Left renal cortex interstitium (tissue), 4 donors: ENCODE measurements at places on chromosomes 7 and 10. TPM values are rescaled to one million over a fixed set of nuclear protein-coding genes. Genes with fewer than 3 reads are reported as not detected.

The OR6B1 gene
- polyA plus RNA-seq = 0.05 TPM

DNA sequence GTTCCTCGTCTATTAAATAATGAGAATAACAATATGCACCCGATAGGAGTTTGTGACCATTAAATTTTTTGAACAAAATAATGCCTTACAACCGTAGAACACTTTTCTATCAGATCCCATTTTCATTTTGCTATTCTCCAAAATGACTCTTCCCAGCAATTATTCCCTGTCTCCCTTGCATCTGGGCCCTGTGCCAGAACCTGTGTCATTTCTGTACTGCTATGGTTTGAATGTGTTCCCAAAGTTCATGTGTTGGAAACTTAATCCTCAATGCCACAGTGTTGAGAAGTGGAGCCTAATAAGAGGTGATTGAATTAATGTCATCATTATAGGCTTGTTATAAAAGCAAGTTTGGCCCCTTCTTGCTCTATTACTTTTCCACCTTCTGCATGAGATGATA lies 33.2 kb upstream of the SMNDC1 start:
- DNase-seq = no peak

The CCL24 gene
- polyA plus RNA-seq = 1.6 TPM

DNA sequence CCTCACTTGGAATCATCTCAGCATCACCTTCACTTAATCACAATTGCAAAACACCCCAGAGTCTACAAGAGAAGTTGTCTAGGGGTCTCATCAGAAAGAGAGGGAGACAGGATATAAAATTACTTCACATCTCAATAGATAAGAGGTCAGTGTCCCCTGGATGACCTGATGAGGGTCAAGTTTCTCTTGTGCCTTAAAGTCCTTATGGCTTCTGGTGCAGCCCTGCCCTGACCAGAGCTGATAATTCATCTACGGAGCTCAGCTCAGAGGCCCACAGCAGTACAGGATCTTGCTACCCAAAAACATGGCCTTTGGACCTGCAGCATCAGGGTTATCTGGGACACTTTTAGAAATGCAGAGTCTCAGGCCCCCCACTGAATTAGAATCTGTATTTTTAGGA lies 111.1 kb upstream of the GLI3 start:
- no peak for DNase-seq

- peak; percentile 25 for DNase-seq
Measured at GRCh38 chr10:54402576-54402975, 398.5 kb downstream of the PCDH15 start.

The GARIN1A gene
- 0.83 TPM for polyA plus RNA-seq

The CCDC136 gene
- 12.0 TPM for polyA plus RNA-seq

GRCh38 chr7:73830681-73831583 lies at the start of gene CLDN4:
TSS of gene CLDN4 (plus strand) at chr7:73830996. CDS start at chr7:73831202, 206 bp downstream.
- DNase-seq = no peak

GRCh38 chr7:23691320-23691719 lies 11.3 kb downstream of the FAM221A start:
- DNase-seq = no peak

DNA sequence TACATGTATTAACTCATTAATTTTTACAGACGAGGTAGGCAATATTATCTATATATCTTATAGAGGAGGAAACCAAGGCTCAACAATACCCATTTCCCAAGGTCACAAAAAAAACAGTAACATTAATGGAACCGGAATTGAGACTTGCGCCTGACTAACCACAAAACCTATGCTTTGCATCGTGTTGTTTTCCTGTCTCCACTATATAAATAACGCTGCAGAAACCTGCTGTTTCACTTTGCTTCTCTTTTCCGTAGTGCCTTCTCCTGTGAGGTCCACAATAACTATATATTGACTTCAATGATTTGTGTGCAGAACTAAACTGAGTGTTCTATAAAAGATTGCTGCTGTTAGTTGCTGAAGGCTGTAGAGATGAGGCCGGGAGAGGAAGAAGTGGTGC lies 97.7 kb upstream of the RPA3 start:
- DNase-seq = no peak

The ARHGAP19 gene
- 31.8 TPM for polyA plus RNA-seq

The HABP2 gene
- polyA plus RNA-seq = 0.55 TPM

DNA sequence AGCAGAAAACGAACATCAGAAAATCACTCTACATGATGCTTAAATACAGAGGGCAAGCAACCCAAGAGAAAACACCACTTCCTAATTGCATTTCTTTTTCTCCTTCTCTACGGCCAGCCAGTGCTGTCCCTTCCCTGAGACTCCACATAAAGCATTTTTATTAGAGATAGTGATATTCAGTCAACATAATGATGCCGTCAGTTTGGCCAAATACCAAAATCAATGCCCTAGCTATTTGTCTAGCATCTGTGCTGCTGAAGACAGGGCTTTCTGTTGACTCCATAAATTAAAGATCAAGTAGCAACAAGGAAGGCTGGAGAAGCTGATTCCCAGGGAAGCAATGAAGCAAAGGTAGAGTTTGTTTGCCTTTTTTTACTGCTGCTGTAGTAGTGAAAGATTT lies 1024.9 kb downstream of the REEP3 start:
- no peak for DNase-seq

The MUC3A gene
- polyA plus RNA-seq = 0.49 TPM

GRCh38 chr10:128579280-128579865 lies 453.1 kb upstream of the MKI67 start:
- no peak for DNase-seq

DNA sequence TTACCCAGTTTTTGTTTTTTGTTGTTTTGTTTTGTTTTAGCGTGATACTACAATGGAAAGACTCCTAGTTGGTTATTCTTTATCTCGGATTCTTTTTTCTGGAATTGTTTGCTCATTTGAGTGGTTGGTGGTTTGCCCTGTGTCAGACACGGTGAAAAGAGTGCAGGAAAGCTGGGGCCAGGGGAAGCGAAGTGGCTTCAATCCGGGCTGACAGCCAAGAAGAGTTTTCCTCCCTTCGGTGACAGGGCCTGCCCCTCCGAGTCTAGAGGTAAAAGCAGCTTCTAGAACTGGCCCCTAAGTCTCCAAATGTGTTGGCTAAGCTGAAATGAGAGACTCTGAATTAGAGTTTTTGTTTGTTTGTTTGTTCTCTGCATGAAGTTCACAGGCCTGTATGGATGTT lies 5.7 kb upstream of the AP5Z1 start:
- no peak for DNase-seq

DNA sequence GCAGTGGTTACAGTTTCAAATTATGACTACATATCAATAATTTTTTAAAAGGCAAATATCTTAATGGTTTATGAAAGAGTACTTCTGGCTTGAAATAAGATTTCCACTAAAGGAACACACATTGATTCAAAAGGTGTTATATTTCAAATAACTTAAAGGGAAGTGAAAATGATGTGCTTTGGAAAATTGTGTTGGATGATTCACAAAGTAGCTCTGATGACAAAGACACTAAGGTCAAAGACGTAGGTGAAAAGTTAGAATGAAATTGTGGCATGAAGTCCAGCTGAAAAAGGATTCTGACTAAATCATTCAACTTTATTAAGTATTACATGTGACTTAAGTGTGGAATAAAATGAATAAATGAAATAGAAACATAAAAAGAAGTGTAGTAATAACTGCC lies 20.8 kb upstream of the OR2A5 start:
- no peak for DNase-seq

DNA sequence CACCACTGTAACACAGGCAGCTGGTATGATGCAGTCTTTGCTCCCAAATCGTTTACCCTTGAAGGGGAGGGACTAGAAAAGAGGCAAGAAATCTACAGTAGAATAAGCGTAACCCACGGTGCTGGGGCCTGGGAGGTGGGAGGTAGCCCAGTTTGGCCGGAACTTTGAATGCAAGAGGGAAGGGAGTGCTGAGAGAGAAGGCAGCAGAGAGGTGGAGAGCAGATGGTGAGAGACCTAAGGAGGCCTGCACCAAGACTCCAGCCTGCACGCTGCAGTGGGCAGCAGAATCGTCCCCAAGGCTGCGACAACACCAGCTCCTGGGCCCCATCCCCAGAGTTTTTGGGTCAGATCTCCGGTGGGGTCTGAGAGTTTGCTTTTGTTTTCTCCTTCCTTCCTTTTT lies 547.5 kb downstream of the GALNT17 start:
- no peak for DNase-seq

GRCh38 chr7:112566442-112567324 lies 85.9 kb downstream of the LSMEM1 start:
- DNase-seq = no peak

The PRR15 gene
- polyA plus RNA-seq = 6.7 TPM

The PRKAR2B gene
- polyA plus RNA-seq = 40.5 TPM

GRCh38 chr10:102392306-102392705 lies 3.2 kb upstream of the NFKB2 start:
- DNase-seq = no peak

The LRRC18 gene
- not detected for polyA plus RNA-seq

The ATRNL1 gene
- 32.0 TPM for polyA plus RNA-seq

DNA sequence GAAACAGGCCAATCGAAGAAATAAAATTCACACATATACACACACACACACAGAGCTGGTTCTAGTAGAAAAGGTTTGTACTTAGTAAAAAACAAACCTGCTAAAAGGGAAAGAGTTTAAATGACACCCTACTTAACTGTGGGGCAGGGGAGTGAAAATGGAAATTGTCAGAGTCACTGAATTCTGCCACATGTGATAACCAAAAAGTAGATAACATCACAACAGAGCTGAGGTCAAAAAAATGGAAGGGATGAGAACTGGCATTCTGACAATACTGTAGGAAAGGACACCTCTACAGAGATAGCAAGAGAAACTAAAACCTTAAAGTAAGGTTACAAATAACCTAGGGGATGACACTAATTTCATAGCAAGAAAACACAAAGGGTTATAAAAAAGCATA lies 74.6 kb downstream of the CACUL1 start:
- no peak for DNase-seq

- no peak for DNase-seq
Measured at GRCh38 chr7:73739387-73739767, 775 bp upstream of the ABHD11 start.

DNA sequence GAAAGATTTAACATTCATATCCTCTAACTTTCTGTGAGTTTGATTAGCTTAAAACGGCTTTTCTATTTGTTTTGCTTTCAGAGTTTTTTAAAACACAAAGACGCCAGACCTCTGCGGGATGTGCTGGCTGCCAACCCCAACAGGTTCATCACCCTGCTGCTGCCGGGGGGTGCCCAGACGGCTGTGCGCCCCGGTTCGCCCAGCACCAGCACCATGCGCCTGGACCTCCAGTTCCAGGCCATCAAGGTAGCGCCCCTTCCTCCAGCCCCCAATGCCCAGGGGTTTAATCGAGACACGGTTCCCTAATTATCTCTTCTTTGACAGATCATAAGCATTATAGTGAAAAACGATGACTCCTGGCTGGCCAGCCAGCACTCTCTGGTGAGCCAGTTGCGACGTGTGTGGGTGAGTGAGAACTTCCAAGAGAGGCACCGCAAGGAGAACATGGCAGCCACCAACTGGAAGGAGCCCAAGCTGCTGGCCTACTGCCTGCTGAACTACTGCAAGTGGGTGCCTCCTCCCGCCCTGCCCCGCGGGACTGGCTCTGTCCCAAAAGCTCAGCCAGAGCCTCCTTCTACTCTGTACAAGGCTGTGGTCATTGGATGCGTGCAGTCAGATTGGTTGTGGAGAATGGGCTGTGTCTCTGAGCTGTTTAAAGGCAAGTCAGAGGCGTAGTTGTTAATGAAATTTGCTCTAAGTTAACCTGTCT lies 71.2 kb downstream of the TRRAP start:
- no peak for DNase-seq

GRCh38 chr10:102334101-102334500 lies 61.4 kb upstream of the NFKB2 start:
- DNase-seq = no peak

- no peak for DNase-seq
Measured at GRCh38 chr7:112089551-112089950, 116.6 kb downstream of the DOCK4 start.

DNA sequence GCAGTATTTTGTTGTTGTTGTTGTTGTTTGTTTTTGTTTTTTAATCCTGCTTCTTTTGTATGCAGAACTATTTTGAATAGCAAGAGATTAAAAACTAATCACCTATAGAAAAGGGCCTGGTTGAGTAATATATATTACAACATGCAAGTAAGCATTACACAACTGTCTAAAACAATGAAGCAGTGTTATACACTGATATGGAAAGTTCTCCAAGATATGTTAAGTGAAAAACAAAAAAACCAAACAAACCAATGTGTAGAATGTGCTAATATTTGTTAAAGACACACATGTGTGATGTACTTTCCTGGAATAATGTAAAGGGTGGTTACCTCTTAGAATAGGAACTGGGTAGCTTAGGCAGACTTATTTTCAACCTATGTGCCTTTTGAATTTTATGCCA lies 117.4 kb downstream of the ZNF365 start:
- no peak for DNase-seq

The WASL gene
- 80.6 TPM for polyA plus RNA-seq

GRCh38 chr7:4215176-4215720 lies 466.8 kb upstream of the FOXK1 start:
- no peak for DNase-seq

The ABCB1 gene
- polyA plus RNA-seq = 20.6 TPM
